CD4-positive, alpha-beta T cell treated with Interferon alpha-2 for 1 hour (primary cell): ENCODE measurements at places on chromosomes 16 and 17.

- peak; percentile 65 for DNase-seq
Observed at GRCh38 chr16:78705694-78706093, 606.2 kb downstream of the WWOX start.

DNA sequence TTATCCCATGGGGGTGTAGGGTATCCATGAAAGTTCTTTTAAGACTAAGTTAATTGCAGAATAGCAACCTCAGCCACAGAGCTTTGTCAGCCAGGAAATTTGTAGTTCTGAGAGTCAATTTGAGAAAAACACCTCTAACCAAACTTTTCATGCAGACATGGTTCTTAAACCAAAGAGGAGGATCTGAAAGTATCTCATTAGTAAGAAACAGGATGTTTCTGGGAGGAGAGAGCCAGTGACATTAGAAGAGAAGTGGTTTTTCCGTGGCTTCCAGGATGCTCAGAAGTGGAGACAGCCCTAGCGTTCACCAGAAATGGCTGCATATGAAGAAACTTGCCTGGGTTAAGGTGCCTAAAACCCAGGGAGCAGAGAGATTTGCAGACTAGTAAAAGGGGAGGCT lies 7.9 kb downstream of the GNAO1 start:
- peak; percentile 27 for DNase-seq

GRCh38 chr16:48182979-48183537 lies 27.3 kb upstream of the ABCC12 start:
- DNase-seq, result no peak

DNA sequence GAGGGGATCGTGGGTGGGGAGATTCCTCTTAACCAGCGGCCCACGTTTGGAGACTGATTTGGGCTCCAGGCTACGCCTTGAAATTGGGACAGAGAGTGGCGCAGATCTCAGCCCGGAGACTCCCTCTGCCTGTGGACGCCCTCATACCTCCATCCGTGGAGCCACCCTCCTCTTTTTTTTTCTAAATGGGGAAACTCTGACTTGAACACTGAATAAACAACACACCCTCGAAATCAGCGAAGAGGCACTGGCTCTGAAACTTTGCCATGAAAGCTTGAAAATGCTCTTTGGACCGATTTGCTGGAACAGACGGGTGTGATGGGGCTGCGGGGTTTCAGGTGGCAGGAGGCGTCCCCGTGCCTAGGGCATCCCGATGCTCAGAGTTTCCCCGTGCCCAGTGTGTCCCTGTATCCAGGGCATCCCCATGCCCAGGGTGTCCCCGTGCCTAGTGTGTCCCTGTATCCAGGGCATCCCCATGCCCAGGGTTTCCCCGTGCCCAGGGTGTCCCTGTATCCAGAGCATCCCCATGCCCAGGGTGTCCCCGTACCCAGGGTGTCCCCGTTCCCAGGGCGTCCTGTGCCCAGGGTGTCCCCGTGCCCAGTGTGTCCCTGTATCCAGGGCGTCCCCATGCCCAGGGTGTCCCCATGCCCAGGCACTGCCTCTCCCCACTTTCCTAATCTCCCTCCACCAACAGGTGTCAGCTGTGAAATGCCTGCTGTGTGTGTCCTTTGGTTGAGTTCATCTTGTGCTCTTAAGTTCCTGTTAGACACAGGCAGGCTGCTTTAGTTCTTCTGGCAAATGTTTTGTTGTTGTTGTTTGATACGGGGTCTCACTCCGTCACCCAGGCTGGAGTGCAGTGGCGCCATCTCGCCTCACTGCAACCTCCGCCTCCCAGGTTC lies 187.0 kb downstream of the SEC14L1 start:
- DNase-seq, result no peak

- DNase-seq, result no peak
Observed at GRCh38 chr17:3659541-3660111, 8.8 kb downstream of the TAX1BP3 start.

DNA sequence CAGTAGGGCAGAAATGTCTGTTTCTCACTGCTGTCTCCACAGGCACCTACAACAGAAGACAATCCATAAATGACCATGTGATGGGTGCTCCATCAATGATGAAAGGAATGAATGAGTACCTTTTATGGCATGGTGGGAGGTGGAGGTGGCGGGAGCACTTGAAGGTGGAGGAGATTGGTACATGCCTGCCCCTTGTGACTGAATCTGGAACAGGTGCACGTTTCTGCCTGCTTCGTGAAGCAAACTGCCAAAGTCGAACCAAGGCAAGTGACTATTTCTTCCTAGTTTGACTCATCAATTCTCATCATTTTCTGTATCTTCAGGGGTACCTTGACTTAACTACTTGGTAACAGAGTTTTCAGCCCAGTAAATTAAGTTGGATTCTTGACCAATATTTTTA lies 25.4 kb downstream of the CDRT15 start:
- no peak for DNase-seq

DNA sequence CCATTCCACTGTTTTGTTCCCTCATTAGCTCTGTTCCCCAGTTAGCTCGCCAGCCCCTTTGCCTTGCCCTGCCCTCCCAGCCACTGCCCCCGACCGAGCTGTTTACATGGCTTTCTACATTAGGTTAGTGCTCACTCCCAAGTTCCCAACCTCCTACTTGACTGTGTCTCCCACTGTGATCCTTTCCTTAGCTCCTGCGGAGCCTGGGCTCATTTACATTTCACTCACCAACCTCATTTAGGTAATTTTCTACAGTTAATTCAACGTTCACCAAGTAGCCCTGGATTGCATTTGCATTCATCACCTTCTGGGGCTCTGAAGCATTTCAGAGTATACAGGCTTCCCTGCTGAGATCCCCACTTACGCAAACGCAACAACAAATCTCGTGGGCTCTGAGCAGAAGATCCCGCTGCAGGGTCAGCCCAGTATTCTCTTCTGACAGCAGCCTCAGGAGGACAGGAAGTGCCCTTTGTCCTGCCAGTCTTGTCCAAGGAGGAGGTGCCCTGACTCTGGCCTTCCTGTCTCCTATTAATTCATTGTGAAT lies 325.8 kb upstream of the CCL2 start:
- no peak for DNase-seq

DNA sequence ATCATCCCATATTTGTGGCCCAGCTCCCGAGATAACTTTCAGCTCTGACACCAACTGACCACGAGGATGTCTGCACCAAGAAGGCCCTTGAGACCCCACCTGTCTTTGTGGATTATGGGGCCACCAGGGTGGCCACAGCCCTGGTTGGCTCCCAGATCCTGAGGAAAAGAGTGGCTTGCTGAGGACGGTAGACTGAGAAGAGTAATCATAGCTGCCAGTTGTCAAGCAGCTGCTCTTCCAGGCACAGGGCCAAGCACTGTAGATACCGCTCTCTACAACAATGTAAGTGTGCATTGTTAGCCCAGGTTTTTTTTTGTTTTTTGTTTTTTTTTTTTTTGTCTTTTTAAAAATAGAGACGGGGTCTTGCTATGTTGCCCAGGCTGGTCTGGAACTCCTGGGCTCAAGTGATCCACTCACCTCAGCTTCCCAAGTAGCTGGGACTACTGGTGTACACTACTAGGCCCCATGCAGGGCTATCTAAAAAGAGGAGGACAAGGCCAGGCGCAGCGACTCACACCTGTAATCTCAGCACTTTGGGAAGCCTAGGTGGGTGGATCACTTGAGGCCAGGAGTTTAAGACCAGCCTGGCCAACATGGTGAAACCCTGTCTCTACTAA lies 9.6 kb downstream of the ZNF205 start:
- DNase-seq, result no peak

GRCh38 chr17:54969658-54970572 lies 1.4 kb downstream of the STXBP4 start:
- DNase-seq, result no peak

GRCh38 chr17:77089124-77089490 lies 51.7 kb upstream of the SEC14L1 start:
- no peak for DNase-seq

GRCh38 chr17:74442670-74443515 lies 11.0 kb downstream of the GPRC5C start:
- peak; percentile 31 for DNase-seq

GRCh38 chr17:80227666-80228065 lies 7.4 kb downstream of the SLC26A11 start:
- DNase-seq, result no peak

GRCh38 chr17:62892870-62893338 lies 73.1 kb upstream of the TANC2 start:
- peak; percentile 44 for DNase-seq

GRCh38 chr17:44642834-44643233 lies 13.4 kb upstream of the MEIOC start:
- DNase-seq, result no peak

- no peak for DNase-seq
Observed at GRCh38 chr17:19336938-19337711, 25.4 kb downstream of the B9D1 start.

- DNase-seq, result no peak
Observed at GRCh38 chr16:74321356-74321755, 24.7 kb downstream of the PSMD7 start.

GRCh38 chr17:29383686-29384085 lies 6.5 kb upstream of the TAOK1 start:
- DNase-seq, result no peak

GRCh38 chr17:5257124-5257523 lies 22.5 kb upstream of the SCIMP start:
- no peak for DNase-seq

GRCh38 chr17:43983515-43984411 lies 20.7 kb upstream of the NAGS start:
- DNase-seq, result no peak

DNA sequence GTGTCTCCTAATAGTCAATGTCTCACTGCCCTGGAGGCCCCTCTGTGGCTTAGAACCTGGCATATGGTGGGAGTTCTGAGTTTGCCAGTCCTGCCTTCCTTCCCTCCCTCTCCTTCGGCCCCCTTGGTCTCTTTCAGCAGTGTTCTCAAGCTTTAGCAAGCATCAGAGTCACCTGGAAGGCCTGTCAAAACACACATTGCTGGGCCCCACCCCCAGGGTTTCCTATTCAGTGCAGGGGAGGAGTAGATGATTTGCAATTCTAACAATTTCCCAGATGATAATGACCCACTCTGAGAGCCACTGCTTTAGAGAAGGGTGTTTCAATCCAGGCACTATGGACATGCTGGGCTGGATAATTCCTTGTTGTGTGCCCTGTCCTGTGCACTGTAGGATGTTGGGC lies 26.4 kb upstream of the TMEM220 start:
- no peak for DNase-seq

DNA sequence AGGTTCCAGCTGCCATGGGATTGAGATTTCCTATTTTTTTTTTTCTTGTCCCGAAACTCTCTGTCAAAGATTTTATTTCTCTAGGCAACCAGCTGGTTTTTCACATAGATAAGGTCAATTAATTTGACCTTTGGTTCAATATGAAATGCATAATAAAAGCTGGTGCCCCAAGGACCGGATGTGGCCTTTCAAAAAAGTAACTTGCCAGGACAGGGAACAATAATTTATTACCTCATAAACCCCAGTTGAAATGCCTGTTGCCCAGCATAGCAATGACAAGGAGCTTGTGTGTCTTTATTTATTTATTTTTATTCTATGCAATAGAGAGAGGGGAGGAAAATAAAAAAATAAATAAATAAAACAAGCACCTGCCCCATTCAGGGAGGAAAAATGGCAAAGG lies 472.7 kb downstream of the KCNJ2 start:
- DNase-seq, result no peak

DNA sequence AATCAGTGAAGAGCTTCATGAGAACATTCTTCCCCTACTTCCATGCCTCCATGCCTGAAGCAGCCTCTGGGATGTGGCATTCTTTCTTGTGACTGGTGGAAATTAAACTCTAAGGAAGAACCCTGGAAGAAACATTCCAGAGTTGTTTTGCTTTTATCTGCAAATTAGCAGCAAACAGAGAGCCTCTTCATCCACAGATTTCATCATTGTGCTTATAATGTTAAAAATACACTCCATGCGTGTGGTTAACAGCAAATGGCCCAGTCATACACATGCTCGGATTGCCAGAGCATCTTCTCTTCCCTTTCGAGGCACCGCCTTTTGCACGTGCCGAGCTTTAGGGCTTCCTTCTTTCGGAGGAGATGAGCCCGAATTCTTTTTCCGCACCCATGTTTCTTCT lies 411.3 kb downstream of the SNX29 start:
- DNase-seq, result no peak

DNA sequence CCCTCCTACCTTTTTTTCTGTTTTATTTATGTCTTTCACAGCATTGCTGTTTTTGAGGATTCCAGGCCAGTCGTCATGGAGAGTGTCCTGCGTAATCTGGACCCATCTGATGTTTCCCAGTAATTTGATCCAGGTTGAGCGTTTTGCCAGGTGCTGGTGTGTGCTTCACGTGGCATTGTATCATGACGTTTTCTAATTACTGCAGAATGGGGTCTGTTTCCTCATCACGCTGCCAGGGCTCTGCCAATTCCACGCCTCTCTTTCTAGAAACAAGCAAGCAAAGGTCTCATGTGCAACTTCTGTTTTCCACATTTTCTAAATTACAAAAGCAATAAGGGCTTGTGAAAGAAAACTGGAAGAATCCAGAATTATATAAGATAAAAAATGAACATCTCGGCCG lies 28.3 kb upstream of the BHLHA9 start:
- no peak for DNase-seq

DNA sequence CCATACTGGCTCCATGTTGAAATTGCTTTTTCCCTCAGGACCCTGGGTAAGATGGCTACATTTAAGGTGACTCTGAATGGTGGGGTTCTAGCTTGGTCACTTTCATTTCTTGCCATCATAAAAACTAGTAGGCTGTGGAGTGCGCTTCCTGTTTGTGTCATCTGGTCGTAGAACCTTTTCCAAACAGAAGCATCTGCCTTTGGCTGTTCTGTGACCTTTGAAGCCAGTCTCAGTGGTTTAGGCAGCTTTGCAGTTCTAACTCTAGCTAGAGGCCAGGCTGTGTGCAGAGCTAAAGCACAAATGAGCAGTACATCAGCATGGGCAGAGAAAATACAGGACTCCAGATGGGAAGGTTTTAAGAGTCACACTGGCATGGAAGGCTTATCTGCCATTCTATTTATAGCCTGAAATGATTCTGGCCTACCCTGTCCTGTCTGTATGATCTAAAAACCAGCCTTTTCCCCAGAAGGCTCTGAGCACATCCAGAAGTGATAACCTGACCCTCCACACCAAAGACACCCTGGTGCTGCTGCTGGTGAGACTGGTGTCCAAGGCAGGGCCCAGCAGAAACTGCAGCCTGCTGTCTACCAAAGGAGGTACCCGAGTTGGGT lies 8.6 kb downstream of the ESRP2 start:
- no peak for DNase-seq
